ENCODE measurements at places on chromosomes 12 and 14.

GRCh38 chr12:14689144-14689543 is 7.3 kb downstream of the GUCY2C start:
- no peak for DNase-seq

- DNase-seq = no peak
Observed at GRCh38 chr14:95361373-95362137, 41.8 kb upstream of the CLMN start.

GRCh38 chr12:2691006-2691344 is 103.8 kb upstream of the FKBP4 start:
- no peak for DNase-seq

GRCh38 chr12:57498132-57498502 is 10.2 kb downstream of the MARS1 start:
- no peak for DNase-seq

DNA sequence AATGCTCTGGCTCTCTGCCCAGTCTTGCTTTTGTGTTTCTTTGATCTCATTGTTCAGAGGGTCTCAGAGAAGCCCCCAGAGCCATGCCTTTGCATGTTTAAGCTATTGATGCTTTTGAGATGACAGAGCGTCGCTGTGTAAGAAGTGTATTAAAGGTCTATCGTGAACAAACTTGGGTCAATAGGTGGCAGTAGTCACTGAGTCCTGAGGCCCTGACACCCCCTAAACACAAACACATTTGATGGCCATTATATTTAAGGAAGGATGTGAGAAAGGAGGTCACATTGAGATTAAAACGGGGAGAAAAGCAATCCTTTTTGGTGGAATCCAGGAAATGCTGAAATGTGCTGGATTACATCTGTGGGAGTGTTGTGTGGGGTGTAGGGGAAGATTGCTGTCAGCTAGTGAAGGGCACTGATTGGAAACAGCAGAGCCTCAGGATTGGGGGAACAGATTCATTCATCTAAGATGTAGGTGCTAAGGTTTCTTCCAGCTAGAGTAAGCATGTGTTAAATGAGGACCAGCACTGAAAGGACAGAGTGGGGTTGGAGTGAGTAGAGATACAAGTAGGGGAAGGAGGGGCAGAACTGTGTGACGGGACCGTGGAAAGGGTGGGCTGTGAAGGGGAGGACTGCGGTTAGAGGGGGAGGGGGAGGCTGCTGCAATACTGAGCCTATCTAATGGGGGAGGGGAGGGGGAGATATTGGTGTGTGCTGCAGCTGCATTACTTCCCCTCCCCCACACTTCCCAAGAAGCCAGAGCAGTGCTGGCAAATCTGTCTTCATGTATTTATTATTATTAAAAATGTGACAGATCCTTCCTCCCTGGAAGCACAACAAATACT is 12.7 kb downstream of the NGDN start:
- no peak for DNase-seq

DNA sequence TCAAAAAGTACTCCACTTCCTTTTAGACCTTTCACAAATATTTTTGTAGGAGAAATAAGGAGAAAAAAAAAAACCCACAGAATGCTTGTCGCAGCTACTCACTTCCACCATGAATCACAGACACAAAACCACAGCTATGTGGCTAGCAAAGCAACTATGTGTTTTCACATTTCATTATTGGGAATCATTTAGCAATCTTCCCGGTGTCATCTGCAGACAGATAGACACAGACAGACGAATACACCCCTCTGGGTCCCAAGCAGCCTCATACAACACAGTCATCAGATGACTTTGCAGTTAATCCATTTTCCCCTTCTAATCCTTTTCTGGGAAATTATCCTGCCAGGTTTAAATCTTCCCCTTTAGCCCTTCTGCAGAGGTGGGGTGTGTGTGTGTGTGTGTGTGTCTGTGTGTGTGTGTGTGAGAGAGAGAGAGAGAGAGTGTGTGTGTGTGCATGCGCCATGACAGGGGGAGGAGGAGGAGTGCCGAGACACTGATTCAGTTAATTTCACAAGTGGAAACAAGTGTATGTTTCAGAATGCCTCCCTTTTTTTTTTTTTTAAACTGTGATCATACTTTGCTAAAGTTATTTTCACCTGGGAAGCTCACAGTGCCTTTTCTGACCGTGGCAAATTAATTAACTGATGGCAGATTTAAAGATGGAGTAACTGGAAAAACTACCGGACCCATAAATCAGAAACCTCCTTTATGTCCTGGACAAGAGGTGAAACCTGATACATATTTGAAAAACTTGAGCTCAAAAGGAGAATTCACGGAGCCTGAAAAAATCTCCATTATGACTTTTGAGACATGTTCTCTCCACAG is 39.9 kb downstream of the LTBP2 start:
- no peak for DNase-seq

GRCh38 chr14:32986791-32987540 is 48.3 kb downstream of the NPAS3 start:
- no peak for DNase-seq

Measured in suprapubic skin (tissue), 4 donors.